ENCODE measurements at places on chromosomes 2 and 18.

DNA sequence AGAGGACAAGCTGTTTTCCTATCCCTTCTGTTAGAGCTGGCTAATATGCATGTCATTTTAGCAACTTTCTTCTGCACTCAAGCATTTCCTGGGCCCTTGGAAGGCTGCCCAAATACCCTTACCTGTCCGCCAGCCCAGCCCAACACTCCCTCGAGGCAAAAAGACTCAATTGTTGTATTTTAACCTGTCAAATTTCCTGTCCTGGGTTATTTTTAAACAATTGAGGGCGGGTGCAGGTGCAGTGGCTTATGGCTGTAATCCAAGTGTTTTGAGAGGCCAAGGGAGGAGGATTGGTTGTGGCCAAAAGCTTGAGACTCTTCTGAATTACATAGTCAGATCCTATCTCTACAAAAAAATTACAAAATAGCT lies 125.0 kb upstream of the ARHGAP28 start:
- DNase-seq = no peak

DNA sequence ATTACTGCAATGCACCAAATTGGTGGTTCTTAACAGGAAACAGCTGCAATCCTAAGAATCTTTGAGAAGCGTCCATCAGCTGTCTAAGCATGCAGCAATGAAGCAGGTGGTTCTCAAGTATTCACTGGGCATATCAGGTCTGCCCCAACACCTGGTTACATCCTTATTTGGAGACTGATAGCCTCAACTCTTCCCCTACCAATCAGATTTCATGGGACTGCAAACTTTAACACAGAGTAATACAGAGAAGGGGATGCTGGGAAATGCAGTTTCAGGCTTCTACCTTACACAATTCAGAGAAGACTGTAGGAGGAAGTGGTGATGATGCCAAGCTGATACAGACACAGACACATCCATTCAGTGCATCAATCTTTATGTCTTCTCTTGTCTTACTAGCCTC lies 240.5 kb downstream of the BCL2 start:
- DNase-seq = no peak

DNA sequence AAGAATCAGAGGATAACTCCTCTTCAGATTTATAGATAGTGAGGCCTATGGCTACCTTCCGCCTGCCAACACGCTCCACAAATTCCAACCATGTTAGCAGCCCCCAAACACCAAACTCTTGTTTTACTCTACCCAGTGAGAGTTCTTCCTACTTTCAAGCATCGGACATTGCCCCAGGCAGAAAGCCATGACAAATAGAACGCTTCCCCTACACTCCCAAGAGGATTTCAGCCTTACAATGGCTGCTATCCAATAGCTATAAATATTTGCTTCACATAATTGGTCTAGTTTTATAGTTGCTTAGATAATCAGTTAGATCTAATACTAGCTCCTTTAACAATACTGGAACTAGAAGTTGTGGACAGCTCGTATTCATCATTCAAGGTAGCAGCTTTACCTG lies 503.4 kb upstream of the VRK2 start:
- no peak for DNase-seq

DNA sequence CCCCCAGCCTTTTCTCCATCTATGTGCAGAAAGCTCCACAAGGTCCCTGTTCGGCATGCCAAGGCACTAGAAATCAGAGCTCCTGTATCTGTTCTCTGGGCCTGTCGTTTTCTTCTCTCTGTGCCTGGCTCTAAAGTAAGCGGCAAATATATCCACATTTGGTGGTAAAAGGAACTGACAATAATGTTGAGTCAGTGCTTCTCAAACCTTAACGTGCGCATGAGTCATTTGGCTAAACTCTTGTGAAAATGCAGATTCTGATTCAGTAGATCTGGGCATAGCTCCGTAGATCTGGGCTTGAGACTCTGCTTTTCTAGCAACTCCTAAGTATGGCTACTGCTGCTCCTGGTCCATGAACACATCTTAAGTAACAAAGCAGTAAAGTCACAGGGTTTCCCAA lies 16.5 kb upstream of the ACSL3 start:
- DNase-seq = no peak

- no peak for DNase-seq
These were observed 28.4 kb downstream of the MEX3C start for GRCh38 chr18:51168960-51169662.

- no peak for DNase-seq
These were observed 12.5 kb downstream of the NPC1 start for GRCh38 chr18:23573626-23574431.
